Activated CD4-positive, alpha-beta T cell treated with anti-CD3 and anti-CD28 coated beads for 24 hours (primary cell): ENCODE measurements at places on chromosomes 6 and 20.

DNA sequence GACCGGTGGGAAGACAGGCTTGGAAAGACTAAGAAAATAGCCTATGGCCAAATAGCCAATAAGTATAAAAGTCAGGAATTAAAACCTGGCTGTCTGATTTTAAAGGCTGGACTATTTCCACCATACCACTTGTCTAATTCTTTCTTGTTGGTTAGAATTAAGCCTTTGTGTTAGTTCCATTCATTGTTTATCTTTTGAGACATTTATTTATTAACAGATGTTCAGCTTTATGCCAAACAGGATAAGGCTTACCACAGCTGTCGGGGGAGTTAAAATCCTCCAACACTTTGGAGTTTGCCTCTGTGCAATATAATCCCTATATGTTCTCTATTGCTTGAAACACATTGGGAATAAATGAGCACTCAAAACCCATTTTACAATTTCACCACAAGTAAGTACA, 208.3 kb downstream of the TMEM200A start:
- no peak for DNase-seq

DNA sequence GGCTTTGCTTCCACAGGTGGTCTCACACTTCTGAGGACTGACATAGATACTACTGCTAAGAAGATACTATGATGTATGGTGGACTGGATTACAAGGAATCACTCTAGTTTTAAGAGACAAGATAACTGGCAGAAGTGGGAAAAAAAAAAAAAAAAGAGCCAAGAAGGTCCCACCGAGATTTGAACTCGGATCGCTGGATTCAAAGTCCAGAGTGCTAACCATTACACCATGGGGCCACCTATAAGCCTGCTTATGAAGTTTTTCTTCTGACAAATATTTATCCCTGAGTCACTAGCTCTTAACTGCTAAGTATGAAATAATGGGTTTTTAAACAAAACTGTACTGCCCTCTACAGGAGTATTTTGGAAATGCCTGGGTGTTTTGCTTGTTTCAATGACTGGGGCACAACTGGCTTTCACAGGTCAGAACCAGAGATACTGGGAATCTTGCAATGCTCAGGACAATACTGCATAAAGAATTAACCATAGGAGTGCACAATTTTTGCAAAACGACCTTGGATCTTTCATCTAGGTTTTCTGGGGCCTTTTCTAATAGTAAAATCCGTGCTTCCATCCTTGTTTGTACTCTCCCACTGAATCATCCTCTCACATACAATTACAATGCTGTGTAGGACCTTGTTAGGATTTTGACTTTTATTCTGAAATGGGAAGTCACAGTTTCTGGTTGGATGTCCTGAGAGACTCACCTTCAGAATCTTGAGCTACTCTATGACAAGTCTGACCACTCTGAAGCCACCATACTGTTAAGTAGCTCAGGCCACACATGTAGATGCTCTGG, 116.3 kb downstream of the OR2B2 start:
- no peak for DNase-seq

- no peak for DNase-seq
These were observed 55.1 kb upstream of the CEP162 start for GRCh38 chr6:84282550-84282949.

DNA sequence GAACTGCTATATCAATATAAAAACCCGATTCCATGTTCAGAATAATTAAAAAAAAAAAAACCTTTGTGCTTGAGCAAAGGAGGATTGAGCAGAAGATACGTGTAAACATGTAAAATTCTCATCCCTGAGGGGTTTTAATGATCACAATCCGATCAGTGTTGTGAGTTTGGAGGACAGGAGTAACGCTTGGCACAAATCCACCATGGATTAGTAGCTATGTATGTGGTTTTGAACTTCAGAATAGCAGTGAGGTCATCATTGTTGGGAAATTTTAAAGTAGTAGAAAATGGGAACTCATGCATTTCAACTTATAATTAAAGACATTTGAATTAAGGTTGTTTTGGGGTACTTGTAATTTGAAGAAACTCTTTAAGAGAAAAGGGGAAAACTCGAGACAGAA, 203.2 kb downstream of the RPS12 start:
- no peak for DNase-seq

- no peak for DNase-seq
These were observed 31.4 kb upstream of the BACH2 start for GRCh38 chr6:90328004-90328403.

DNA sequence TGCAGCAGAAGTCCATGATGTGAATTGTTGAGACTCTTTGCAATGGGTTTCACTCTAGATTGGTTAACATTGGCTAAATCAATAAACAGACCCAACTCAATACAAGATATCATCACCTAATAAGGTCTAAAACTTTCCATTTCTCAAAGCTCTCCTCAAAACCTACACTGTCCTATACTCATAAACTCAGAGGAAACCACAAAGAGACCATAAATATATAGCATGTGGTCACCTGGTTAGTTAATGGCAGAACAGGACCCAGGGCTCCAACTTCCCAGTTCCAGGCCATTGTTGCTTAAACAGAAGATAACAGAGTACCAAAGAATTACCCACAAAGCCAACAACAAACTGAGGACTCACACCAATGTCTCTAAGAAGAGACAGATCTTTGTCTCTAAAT, 12.0 kb downstream of the RTN4IP1 start:
- DNase-seq, result no peak

DNA sequence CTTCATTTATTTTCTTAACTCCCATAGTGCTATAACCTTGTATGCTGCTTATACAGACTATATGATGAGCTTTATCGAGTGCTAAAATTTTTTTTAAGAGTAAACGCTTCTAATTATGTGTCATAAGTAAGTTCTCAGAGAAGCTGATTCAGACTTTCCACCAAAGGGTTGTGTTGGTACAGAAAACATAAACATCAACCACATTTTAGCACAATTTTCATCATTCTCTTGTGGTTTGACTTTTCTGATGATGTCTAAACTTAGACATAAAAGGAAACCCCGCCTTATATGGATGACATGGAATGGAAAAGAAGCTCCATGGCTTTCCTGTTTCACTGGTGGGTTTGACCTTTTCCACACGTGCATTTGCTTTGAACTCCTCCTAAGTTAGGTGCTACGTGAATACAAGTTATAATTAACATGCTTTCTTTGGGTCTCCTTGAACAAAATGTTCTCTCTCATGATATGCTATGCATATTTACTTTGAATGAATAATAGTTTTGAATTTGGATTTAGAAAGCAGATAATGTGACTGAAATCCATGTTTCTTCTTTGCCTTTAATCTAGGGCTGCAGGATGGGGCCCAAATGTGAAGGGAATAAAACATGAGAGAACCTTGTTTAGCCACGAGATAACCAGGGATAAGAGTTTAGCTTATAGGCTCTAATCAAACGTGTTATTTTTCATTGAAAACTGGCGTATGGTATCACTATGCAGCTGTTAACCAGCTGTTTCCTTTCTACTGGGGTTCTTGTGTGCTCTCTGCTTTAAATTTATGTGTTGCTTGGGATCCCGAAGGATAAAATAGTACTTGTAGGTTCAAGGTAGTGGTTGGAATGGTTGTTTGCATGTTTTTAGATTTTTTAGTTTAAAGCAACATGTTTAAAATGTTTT, 127.1 kb upstream of the AHI1 start:
- DNase-seq, result no peak

DNA sequence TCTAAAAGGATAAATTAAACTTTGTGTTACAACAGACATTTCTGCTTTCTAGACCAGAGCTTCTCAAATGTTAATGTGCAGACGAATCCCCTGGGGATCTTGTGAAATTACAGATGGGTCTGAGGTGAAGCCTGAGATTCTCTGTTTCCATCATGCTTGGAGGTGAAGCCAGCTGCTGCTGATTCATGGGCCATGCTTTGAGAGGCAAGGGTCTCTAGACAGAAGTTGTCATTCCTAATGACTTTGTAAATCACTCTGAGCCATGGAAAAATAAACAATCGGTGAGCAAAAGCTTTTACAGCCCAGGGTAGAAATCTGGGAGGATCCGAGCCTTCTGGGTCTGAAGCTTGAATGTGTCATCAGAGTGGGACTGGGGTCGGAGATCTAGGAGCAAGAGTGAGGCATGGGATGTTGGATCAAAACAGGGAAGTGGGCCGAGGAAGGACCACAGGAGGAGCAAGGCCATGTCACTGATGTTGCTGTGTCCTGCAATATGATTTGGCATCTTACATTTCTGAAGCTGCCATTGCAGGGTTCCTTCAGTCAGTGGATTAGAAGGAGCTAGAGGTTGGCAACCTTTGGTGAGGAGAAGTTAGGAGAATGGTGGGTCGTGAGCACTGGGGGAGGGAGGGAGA, 77.3 kb downstream of the TRMT11 start:
- no peak for DNase-seq

GRCh38 chr6:70241991-70242420, 60.9 kb downstream of the COL9A1 start:
- DNase-seq, result no peak

GRCh38 chr20:31355981-31356380, 12.4 kb upstream of the DEFB118 start:
- DNase-seq, result no peak

GRCh38 chr6:168648240-168649125, 207.5 kb downstream of the SMOC2 start:
- no peak for DNase-seq

- no peak for DNase-seq
These were observed 16.6 kb downstream of the GJA10 start for GRCh38 chr6:89910902-89911240.

- DNase-seq, result no peak
These were observed 26.7 kb downstream of the PKIG start for GRCh38 chr20:44609006-44609515.

GRCh38 chr6:18973251-18973650, 586.1 kb downstream of the RNF144B start:
- no peak for DNase-seq

DNA sequence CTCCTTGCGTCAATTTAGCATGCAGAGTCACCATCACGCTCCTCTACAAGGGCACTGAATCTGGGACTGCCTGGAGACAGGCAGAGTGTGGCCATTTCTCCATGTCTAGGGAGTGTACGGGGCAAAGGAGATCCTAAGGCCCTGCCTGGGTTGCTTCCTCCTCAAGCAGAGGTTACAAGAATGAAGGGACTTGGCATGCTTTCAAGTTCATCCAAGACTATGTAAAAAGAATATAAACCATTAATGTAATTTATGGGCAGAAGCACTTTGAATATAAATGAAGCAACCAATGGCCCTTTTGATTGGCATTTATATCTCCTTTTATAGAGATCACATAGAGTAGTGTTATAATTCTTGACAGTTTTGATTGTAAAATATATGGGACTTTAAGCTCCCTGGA, 137.5 kb downstream of the BTBD3 start:
- no peak for DNase-seq

- no peak for DNase-seq
These were observed 54.9 kb upstream of the PTPRT start for GRCh38 chr20:43244647-43245046.

DNA sequence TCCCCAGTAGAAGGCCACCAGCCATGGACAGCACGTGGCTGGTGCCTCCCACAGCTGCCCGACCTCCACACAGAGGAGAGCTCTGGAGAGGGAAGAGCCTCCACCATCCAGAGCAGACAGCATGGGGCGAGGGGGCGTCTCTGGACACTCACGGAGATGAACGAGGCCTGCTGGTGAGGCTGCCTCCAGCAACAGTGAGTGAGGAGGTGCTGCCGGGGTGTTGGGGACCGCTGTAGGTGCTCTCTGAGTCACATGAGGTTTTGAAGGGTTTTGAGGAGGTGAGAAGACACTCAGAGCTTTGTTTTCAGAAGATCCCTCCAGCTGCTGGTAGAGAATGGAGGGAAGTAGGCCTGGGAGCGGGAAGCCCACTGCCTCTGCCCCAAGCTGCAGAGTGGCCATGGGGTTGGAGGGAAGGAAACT, 65.6 kb downstream of the THBS2 start:
- DNase-seq, result no peak

- DNase-seq, result no peak
These were observed 4.5 kb upstream of the SPDEF start for GRCh38 chr6:34560366-34561226.

- no peak for DNase-seq
These were observed 424 bp upstream of the KIF13A start for GRCh38 chr6:17987697-17988421.
